ENCODE measurements at places on chromosomes 6 and 20.

GRCh38 chr6:10837009-10837621 is 1.2 kb downstream of the MAK start:
- DNase-seq = no peak

DNA sequence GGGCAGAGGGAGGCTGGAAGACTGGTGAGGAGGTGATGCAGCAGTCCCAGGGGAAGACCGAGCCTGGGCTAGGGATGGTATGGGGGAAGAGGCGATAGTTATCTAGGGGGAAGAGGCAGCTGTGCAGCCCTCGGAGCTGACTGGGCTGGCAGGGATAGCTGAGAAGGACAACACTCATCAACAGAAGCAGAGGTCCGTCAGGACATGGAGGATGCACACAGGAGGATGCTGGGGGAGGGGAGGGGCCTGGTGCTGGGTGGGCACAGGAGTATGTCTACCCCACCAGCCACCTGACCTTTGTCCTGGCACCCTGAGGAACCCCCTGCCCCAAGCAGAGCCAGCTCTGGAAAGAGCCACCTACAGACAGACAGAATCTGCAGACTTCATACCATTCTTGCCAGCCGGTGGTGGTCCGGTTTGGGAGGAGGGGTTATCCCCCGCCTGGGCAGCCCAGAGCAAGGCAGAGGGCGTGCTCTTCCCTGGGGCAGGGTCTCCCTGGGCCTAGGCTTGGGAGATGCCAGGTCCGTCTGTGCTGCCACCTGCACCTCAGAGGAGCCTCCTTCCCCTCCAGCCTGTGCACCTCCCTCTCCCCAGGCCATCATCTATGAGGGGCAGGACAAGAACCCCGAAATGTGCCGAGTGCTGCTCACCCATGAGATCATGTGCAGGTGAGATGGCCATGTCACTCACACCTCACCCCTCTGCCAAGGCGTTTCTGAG is 14.9 kb downstream of the EBF4 start:
- DNase-seq = no peak

DNA sequence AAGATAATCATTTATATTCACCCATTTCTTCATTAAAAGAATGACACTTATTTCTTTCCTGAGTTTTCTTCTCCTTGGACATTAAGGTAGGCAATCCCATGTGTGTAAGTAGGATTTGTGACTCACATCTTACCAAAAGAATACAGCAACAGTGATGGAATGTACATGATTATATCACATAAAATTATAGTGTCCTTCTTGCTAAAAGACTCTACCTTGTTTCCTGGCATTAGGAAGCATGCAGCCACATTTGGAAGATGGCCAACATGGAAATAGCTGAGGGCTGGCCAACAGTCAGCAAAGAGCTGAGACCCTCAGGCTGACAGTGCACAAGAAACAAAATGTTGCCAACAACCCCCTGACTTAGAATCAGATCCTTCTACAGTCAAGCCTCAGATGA is 327.9 kb upstream of the MARCKS start:
- no peak for DNase-seq

- DNase-seq = no peak
Observed at GRCh38 chr6:134632024-134632423, 314.1 kb upstream of the SGK1 start.

DNA sequence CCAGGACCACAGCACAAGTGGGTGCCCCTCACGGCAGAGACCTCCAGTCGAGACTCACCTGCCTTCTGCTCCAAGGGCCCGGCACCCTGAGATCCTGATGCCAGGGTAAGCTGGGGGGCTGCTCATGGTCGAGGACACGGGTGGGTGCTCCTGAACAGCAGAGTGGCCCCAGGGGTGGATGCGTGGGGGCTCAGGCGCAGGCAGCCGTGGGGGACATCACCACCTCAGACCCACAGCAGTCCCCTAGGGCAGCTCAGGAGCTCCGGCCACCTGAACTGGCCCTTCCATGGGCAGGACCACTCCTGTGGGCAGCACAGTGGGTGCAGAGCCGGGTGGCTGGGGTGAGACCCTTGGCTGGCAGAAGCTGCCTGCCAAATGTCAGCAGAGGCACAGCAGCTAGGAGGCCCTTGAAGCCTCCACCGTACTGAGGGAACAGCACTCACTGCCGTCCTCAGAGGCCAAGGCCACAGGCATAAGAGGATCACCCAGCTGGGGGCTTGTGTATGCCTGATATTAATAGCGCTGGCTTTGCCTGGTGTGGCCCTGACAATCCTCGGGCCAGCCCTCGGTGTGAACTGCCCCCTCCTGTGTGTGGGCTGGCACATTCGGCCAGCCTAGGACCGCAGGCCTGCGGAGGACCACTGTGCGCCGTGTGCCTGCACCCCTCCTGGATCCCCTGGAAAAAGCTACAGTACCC is 5.4 kb downstream of the UCKL1 start:
- DNase-seq = no peak

- DNase-seq = no peak
Observed at GRCh38 chr6:110738899-110739365, 76.3 kb downstream of the CDK19 start.

- no peak for DNase-seq
Observed at GRCh38 chr20:36424314-36424713, 117.0 kb upstream of the MYL9 start.

DNA sequence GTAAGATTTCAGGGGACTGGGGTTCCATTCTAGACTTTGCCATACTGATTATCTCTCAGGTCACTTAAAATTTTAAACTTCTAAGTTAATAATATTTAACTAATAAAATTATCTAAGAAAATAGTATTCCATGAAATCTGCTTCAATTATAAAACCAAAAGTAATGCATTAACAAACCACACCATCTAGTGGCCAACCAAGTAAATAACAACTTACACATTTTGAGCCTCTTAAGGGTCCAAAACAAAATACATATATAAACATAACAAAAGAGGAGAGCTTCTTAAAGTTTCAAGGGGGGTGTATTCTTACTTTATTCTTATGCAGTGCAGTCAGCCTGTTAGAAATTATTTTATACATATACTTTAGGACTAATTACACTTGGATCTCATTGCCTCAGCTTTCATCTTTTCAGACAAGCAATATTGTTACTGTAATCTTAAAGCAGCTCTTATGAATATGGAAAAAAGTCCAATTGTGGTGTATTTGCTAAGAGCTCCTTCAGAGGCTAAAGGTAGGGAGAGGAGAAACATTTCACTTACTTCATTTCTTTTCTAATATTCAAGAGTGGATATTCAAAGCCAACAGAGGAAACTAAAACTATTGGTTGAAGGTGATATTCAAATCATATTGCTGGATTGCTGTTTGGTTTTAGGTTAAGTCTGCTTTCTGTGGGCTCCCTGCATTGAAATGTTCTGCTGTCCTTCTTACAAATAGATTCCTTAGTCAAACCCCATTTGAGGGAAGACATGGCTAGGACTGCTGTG is 199.7 kb upstream of the SIM1 start:
- DNase-seq = no peak

DNA sequence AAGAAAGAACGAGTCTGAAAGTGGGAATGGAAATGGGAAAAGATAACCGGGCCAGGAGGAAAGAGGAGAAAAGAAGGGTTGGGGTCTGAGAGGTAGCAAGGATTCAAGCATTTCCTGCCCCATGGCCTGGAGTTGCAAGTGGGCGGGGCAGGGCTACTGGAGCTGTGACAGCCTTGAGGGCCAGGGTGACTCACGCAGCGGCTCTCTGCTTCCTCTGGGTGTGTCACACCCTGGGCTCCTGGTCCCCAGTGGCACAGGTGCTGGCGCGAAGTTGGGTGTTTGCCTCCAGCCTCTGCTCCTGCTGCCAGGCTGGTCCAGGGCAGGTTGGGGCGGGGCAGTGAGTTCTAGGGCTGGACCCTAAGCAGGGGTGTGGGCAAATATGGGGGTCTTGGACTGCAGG is 3.3 kb upstream of the ULBP3 start:
- DNase-seq = peak; percentile 59

- DNase-seq = no peak
Observed at GRCh38 chr6:54018722-54019121, 92.5 kb upstream of the MLIP start.

DNA sequence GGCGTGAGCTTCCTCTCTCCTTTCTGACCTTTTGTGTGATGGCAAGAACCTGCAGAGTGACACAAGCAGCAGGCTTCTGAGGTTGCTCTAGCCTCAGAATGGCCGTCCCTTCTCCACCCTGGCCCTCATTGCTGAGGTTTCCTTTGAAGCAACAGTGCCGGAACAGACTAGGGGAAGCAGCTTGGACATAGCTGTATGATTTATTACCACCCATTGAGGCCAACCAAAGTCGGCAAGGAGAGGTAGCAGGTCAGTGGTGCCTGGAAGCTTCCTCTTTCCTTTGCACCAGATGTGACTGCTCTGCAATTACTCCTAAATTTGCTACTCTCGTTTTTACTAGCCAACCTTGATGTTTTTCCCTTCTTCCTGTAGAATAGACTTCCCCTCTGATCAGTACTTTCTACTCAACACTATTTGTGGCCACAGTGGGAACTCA is 31.4 kb downstream of the PTPN1 start:
- no peak for DNase-seq

DNA sequence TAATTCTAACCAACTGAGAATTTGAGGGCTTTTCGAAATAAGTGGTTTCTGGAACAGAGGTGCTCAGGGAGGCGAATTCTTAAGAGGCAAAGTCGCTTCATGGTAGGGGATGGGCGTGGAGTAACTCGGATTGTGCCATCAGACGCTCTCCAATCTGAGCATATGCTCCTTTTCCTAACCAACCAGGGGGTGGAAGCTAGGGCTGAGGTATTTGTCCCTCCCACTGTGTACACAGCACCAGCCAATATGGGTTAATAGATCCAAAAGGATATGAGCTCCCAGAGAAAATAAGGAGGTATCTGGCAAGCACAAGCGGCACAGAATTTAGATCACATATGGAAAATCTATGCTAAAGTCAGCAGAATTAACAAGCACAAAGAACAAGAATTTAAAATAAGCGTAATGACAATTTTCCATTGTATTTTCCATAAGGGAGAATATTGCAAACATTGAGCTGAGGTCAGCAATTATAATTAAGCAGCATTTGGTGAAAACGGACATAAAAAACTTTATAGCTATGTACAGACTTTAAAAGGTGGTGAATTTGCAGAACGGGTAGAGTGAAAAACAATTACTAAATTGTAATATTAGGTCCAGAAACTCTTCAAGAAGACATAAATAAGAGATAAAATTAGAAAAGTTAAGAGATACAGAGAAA is 55.0 kb upstream of the PHACTR1 start:
- DNase-seq = no peak

GRCh38 chr20:10359621-10360040 is 74.4 kb downstream of the MKKS start:
- no peak for DNase-seq

DNA sequence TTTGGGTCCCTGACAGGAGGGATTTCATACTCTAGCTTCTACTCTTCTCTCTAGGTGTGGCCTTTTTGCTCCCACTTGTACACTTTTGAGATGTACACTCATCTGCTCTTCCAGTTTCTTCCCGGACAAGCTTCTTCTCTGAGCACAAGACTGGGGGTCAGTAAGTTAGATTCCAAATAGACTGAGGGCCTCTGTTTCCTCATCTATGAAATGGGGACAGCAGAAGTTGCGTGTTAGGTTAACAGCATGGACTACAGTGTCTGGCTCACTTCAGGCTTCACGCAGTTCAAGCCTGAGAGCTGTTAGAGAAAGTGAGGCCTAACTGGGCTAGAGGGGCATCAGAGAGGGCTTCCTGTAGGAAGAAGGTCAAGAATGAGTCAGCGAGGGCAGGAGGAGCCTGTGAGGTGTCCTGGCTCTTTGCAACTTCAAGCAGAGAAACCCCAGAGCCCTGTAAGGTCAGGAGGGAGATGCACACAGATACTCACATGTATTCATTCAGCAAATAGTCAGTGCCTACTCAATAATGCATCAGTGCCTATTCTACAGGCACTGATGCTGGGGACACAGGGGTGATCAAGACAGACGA is 20.6 kb downstream of the XKR7 start:
- DNase-seq = no peak

- no peak for DNase-seq
Observed at GRCh38 chr6:354631-355280, 36.8 kb upstream of the IRF4 start.

Data from activated naive CD4-positive, alpha-beta T cell treated with Interleukin-2 at 50 U/mL for 16 hours (primary cell).